WTC11 (cell line): ENCODE measurements at places on chromosomes 16 and 17. TPM values are rescaled to one million over a fixed set of nuclear protein-coding genes. Genes with fewer than 3 reads are reported as not detected.

- DNase-seq = no peak
Observed at GRCh38 chr17:61662186-61662585, 71.2 kb upstream of the NACA2 start.

GRCh38 chr16:87806641-87807546, 41.1 kb upstream of the KLHDC4 start:
- no peak for DNase-seq

GRCh38 chr17:14152721-14153120, 83.4 kb downstream of the COX10 start:
- no peak for DNase-seq

GRCh38 chr17:3501344-3501743, 25.5 kb downstream of the ASPA start:
- no peak for DNase-seq

DNA sequence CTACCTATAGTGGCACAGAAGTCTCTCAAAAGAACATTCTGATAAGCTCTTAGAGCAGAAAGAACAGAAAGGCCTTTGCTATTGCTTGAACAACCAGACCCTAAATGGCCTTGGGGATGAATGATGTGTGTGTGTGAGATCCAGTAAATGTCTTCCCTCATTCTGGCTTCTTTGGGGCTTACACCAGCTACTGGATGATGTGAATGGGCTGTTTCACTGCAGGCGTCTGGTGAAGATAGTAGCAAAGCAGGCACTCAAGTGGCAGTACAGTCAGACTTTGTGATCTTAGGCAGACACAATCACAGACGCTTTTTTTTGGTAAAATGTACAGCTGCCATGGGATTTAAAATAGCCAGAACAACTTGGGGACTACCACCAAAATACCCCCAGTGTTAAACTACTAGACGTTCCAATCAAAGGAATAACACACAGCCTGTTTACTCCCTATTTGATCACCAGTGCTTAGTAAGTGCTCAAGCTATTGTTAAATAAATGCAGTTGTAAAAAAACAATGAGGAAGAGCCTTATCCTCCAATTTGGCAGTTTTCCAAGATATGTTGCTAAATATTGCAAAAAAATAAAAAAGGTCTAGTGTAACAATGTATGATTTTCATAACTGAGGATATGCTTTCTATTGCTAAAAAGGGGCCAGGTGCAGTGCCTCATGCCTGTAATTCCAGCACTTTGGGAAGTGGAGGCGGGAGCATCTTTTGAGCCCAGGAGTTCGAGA, 17.9 kb downstream of the NDUFAB1 start:
- DNase-seq = no peak

DNA sequence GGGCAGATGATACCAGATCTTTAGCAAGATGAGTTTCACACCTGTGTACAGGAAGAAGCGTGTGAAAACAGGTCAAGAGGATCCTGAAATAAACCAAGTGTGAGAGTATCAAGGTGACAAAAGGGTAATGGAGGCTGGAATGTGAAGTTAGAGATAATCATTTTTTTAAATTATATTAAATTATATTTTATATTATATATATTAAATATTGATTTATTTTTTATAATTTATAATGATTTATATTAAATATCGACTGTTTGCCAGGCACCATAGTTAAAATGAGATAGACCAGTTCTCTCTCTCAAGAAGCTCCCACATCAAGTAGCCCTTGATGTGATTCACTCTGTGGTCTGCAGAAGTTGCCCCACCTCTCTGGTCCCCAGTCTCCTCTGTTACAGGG, 360.2 kb upstream of the HSBP1 start:
- no peak for DNase-seq

DNA sequence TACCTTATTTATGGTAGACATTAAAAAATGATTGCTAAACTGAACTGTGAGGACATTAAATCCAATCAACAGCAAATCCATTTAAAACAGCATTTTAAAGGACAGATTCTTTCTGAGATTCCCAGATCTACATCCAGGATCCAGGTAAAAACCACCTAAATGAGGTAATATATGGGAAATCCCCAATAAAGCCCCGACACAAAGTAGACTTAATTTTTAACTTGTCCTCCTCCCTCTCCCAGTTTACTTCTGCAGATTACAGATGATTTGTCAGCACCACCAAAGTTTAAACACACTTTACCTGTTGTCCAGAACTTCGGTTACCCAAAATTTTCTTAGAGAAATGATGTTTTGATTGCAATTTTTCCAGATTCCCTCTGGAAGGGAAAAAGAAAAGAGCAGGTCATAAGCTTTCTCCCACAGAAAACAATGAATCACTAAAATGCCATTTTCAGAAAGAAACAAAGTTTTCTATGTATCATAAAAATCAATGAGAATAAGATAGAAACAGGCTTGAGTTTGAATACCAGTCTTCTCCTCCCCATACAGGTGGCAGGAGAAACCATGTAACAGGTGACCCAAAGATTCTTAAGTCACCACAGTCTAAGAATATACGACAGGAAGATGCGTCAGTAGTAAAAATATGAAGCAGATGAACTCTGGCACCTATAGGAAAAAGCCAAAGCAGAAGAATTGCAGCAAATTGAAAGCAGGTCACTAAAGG, 22.8 kb downstream of the GJC1 start:
- no peak for DNase-seq

DNA sequence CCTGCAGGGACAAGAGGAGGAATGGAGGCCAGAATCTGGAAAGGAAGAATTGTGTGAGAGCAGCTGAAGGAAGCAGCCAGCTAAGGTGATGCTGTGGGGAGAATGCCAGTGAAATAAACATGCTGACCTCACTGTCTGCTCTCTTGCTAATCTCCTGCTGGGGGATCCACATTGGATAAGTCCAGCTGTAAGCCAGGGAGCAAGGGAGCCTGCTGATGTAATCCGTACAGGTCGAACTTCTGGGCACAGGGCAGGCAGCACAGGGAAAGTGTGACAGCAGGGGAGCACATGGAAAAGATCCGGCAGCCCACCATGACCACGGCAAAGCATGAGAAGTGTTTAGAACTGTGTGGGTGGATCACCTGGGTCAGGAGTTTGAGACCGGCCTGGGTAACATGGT, 7.5 kb upstream of the XPO6 start:
- no peak for DNase-seq

DNA sequence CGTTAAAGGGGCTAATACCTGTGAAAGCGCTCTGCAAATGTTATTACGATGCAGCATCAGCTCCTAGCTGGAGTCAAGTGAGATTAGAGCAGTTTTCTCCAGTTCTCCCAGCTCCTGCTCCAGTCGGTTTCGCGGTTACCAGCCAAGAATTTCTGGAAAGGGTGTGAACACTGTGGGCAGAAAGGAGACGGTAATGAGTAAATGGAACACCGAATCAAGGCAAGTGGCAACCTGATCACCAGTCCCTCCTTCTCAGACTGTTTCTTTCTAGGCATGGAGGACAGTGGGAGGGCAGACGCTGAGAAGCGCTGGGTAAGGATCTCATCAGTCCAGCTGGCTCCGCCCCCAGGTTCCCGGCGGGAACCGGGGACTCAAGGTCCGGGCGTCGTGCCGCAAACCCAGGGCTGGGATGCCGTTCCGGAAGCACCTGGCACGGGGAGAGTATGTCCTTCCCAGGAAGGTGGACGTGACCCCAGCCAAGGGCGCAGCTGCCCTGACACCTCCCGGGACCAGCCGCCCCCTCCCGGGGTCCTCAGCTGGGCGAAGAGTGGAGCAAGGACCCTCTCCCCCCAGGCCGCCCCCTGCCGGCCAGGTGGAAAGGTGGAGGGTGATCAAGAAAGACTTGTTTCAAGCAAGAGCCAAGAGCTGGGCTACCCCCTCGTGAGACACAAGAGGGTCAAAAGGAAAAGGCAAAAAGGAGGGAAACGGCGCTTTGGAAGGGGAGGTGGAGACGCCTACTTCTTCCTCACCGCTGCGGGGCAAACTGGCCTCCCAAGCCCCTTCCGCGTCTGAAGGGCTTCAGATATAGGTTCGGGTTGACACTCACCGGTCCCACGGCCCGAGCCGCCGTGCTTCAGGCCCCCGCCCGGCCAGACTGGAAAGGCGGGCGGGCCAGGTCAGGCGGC, 481 bp downstream of the MYO19 start:
- DNase-seq = peak; percentile 75

DNA sequence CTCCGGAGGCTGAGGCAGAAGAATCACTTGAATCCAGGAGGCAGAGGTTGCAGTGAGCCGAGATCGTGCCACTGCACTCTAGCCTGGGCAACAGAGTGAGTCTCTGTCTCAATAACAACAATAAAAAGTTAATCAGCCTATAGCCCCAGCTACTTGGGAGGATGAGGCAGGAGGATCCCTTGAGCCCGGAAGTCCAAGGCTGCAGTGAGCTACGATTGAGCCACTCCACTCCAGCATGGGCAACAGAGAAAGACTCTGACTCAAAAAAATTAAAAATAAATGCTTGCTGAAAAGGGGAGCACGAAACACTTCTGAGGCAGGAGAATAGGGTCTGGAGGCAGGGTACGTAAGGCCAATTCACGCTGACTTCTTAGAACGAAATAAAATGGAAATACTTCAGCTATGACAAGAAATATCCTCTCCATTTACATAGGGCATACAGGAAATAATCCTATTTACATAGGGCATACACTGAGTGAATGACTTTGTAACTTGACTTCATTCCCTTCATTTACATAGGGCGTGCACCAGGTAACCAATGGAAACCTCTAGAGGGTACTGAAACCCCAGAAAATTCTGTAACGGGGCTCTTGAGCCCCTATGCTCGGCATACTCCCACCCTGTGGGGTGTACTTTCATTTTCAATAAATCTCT, 3.2 kb upstream of the PRPSAP1 start:
- no peak for DNase-seq

DNA sequence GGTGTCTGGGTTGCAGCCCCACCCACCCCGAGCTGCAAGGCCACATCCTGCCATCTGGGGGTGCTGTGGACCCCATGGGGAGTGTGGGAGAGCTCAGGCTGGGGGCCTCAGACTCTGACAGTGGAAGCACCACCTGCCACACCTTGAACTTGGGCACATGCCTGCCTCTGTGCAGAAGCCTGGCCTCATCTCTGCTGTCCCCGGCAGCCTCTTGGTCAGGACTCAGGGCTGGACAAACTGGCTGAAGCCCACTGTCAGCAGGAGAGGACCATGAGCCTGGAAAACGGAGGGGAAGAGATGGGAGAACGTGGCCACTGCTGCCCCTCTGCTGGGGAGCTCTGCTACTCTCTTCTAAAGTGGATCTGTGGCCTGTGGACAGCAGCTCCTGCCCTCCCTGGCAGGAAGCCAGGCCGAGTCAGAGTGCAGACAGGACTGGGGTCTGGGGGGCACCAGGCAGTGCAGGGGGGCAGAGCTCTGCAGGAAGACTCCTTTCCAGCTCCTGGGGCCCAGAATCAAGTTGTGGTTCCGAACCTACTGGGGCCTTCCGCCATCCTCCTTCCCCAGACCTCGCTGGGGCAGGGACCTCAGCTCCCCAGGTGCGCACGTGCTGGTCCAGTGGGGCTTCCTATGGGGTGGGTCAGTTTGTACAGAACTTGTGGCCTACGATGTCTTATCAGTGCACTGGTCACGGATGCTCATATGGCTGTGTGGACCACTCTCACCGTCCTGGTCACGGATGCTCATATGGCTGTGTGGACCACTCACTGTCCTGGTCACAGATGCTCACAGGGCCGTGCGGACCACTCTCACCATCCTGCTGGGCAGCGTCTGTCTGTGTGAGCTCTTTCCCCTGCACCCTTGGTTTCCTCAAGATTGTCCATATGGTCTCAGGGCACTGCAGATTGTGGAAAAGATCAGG, 207.7 kb downstream of the LAT start:
- no peak for DNase-seq

CLEC18A gene
- 0.26 to 0.46 TPM (median 0.46 TPM) in 3 replicates for total RNA-seq

TAC4 gene
- total RNA-seq = not detected in 3 replicates

SLC5A11 gene
- total RNA-seq = 0.11 to 0.23 TPM in 2 of 3 replicates, not detected in the other

RNF166 gene
- 38.5 to 46.2 TPM (median 40.5 TPM) in 3 replicates for total RNA-seq

VAT1L gene
- total RNA-seq = 19.1 to 22.2 TPM (median 22.0 TPM) in 3 replicates

SNF8 gene
- 116 to 136 TPM (median 127 TPM) in 3 replicates for total RNA-seq

MT2A gene
- total RNA-seq = 139 to 173 TPM (median 149 TPM) in 3 replicates

METTL23 gene
- 43.3 to 48.5 TPM (median 48.3 TPM) in 3 replicates for total RNA-seq

SP6 gene
- 2.0 to 3.3 TPM (median 2.3 TPM) in 3 replicates for total RNA-seq

SALL1 gene
- 63.9 to 67.0 TPM (median 65.0 TPM) in 3 replicates for total RNA-seq
